ENCODE measurements at places on chromosomes 3 and 15. TPM values are rescaled to one million over a fixed set of nuclear protein-coding genes. Genes with fewer than 3 reads are reported as not detected.
A peak's percentile ranks its signal among the peaks of the same experiment; 100 is the strongest.

- DNase-seq: no peak
Observed at GRCh38 chr15:74988007-74988800, 7.2 kb upstream of the SCAMP5 start.

- no peak for DNase-seq
Observed at GRCh38 chr3:141030296-141030695, 20.9 kb upstream of the SPSB4 start.

The TPRG1 gene
- total RNA-seq: 3.4 TPM

GRCh38 chr3:147616998-147617619 is 207.9 kb downstream of the ZIC1 start:
- DNase-seq: no peak

- no peak for DNase-seq
Observed at GRCh38 chr3:179227349-179227748, 23.6 kb downstream of the KCNMB3 start.

The C3orf20 gene
- total RNA-seq: 0.18 TPM

GRCh38 chr3:131324923-131325322 is 56.7 kb upstream of the NUDT16 start:
- DNase-seq: no peak

The KNL1 gene
- total RNA-seq: 17.7 TPM

- no peak for DNase-seq
Observed at GRCh38 chr3:139537795-139538621, 1.5 kb downstream of the RBP1 start.

DNA sequence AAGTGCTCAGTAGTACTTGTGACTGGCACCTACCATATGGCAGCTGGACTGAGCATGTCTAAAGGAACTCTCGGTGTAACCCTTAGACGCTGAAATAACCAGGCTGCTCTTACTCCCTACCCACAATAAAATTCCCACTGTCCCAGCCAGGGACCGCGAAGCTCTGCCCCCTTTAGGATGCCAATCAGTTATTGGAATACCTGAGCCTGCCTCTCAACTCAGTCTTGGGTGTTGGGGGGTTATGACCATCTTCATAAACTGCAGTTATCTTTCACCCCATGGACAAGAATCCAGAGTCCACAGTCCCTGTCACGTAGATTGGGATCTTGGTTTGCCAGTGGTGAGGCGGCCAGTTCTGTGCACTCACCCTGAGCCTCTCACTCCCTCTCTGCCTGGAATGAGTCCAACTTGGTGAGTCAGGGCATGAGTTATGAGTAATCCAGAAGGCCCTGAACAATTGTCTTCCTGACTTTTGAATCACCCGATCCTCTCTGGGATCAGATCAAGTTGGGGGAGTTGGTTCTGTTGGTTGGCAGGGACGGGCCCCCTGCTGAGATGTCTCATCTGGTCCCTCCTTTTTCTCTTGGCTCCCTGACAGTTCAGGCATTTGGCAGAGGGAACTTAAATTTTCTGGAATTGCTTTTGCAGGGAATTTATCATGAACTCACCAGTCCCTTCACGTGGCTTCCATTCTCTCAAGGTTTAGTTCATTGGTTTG is 120.1 kb upstream of the UBE2E1 start:
- peak; percentile 75 for DNase-seq

- no peak for DNase-seq
Observed at GRCh38 chr15:67835297-67836133, 4.3 kb downstream of the RNU6-1 start.
